ENCODE measurements at places on chromosomes 3 and 15.
A peak's percentile ranks its signal among the peaks of the same experiment; 100 is the strongest.

- no peak for DNase-seq
These were observed 326.9 kb upstream of the NAALADL2 start for GRCh38 chr3:174532216-174532615.

- DNase-seq, result no peak
These were observed 327.0 kb upstream of the RORA start for GRCh38 chr15:61556037-61556648.

DNA sequence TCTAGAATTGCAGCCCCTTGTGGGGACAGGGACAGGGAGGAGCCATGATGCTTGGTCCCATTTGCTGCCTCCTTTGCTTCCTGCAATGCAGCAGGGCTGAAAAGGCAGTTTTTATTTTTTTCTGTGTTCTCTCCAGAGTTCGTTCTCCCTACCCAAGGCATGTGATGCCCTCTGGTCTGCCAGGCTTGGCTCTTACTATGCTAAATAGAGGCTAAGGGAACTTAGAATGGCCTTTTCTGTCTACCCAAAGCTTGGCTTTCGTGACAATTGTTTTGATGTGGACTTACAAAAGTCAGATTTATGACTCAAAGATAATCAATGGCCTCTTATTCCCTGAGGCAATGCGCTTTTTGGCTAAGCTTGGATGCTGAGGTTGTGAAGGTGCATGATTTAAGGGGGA is 293.3 kb upstream of the TBL1XR1 start:
- no peak for DNase-seq

GRCh38 chr3:24270204-24270691 is 224.4 kb downstream of the THRB start:
- DNase-seq, result no peak

- no peak for DNase-seq
These were observed 1268.7 kb downstream of the SI start for GRCh38 chr3:163809540-163809993.

GRCh38 chr3:27633224-27633545 is 88.9 kb downstream of the EOMES start:
- no peak for DNase-seq

DNA sequence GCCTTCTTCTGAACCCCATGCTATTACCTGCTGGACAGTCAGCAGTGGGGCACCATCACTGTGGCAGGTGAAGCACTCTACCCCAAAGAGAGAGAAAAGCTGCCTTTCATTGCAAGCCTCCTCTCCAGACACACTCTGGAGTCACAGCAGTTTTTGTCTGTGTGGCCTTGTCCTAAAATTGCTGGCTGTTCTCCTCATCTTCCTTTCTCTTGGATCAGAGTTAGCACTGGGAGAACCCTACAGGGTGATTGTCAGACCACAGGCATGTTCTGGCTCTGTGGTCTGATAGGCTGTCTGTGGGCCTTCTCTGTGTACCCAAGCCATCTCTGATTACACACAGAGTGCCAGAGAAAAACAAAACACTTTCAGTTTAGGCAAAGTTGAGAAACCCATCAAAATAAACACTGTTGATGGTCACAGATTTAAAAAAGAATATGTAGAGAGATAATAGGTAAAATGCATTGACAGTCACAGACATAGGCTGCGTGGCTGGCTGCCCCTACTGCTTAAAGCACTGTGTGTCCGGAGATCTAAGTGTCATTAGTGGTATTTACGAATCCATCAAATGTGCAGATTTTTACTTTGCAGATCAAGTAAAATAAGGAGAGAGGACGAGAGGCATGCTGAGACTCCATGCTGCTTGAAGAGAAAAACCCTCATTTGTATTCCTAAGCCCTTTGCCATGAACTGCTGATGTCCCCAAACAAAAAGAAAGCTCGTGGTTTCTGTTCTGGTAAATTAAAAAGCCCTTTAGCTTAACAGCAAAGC is 689.9 kb downstream of the TUSC7 start:
- DNase-seq, result no peak

DNA sequence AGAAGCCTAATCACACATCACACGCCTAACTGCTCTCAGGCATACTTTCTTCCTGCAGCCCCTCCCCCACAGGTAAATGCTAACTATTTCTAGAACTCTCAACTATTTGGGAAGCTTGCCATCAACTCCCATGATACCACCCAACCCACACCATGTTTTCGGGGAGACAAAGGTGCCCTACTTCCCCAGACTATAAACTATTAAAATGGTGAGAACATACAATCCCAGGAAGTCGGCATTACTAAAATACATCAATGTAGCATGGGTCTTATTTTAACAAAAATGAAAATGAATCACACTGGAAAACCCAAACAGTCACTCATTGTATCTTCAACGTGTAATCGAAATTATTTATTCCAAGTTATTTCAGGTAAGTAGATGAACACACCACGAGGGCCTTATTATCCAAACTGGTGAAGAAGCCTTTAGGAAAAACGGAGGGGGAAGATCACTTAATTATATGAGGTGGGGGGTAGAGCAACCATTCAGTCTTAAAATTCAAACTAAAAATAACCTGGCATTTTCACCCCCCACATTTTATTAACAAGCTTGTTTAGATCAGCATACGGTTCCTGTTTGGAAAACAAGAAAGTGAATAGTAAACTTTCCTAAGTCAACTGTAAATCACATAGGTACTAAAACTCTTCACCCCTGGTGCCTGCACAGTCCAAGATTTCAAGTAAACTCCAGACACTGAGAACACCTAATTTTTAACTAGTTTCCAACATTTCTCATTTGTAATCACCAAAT is 1.9 kb downstream of the TBL1XR1 start:
- no peak for DNase-seq

DNA sequence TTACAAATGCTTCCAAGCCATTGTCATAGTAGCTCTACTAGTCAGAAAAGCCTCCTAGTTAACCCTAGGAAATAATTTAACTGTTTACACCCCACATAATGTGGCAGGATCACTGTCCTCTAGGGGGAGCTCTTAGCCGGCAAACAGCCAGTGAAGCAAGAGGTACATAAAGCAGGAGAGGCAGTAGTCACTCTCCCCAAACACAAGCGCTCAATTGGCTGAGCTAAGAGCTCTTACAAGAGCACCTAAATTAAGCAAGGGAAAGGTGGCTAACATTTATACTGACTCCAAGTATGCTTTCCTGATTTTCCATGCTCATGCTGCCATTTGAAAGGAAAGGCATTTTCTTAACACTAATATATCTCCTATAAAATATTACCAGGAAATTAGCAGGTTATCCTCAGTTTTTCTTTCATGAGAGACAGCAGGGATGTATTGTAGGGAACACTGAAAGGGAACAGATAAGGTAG is 37.6 kb downstream of the NCEH1 start:
- DNase-seq, result peak; percentile 45

DNA sequence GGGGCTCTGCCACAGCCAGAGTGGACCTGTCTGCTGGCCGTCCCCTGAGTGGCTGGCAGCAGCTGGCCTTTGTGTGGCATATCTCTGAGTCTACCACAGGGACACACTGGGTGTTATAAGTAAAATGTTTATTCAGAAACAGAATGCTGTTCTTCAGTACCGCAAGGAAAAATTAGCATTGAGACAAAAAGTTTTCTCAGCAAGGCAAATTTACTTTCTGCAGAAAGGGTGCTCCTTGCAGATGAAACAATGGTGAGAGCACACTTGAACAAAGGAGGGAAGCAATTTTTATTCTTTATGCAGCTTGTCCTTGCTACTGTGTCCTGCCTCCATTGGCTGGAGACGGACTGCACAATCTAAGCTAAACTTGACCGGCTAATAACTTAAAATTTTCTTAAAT is 4.0 kb downstream of the TMEM89 start:
- DNase-seq, result no peak
